ENCODE measurements at places on chromosomes 1 and 21.
A peak's percentile ranks its signal among the peaks of the same experiment; 100 is the strongest.

GRCh38 chr1:45329445-45329844 lies 2.8 kb downstream of the HPDL start:
- no peak for DNase-seq

DNA sequence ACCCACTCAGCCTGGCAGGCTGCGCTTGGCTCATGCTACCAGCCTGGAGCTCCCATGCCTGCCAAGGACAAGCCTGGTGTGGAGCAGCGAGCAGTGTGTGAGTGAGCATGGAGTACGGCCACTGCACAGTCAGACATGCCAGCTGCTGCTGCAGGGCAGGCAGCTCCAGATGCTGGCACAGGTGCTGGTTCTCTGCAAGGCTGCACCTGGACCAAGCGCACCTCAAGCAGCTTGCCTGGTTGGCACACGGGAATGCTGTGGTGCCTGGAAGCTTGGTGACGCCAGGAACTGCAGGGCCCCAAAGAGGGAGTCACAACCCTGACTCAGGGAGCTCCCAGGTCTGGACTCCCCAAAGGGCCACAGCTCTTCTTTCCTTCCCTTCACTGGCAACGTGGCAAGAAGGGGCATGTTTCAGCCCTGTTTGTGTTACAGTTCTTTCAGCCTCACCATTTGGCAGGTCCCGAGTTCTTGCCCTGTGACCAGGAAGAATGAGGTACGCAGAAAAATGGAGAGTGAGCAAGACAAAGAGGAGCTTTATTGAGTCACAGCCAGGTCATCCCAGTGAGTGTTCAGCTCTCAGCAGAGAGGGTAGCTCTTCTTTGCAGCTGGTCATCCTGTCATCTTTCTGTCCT lies 26.1 kb downstream of the ACOT7 start:
- no peak for DNase-seq

GRCh38 chr1:9009438-9010370 lies 16.5 kb downstream of the SLC2A7 start:
- peak; percentile 76 for DNase-seq

GRCh38 chr1:25863486-25864262 lies 4.4 kb upstream of the AUNIP start:
- DNase-seq, result no peak

DNA sequence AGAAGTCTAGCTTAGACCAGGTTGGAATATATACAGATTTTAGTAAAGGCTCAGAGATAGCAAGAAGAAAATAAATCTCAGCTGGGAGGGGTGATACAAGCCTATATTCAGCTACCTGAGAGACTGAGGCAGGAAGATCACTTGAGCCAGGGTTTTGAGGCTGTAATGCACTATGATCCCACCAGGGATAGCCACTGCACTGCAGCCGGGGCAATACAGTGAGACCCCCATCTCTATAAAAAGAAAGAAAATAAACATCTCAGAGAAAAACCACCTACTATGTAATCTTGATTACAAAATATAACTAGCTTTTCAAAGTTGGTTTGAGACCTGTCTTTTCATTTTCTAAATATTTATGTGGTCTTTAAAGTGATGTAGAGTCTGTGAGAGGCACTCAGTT lies 47.7 kb downstream of the IL23R start:
- no peak for DNase-seq

DNA sequence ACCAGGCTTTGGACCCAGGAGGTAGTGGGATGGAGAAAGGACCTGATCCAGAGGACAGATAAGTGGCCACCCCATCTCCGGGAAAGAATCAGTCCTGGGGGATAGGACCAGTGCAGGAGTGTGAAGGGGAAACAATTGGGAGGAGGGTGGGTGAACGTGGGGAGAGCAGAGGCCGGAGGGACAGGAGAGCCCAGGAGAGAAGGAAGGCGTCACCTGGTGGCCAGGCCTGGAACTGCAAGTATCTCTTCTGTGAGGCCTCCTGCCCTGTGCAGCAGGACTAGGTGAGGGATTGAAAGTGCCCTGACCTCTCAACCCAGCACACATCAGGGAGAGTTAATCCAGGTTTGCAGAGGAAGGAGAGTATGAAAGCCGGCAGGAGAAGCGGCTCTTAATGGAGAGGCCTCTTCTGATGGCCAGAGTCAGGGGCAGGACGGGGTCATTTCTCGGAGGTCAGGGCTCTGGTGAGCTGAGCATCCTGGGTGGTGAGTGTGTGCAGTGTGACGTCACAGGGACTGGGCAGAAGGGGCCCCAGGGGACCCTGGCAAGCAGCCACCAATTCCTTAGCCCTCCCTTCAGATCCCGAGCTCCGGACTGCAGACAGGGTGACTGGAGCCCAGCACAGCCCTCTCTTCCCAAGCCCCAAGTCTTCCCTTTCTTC lies 9.2 kb upstream of the LAD1 start:
- peak; percentile 88 for DNase-seq

- DNase-seq, result no peak
Observed at GRCh38 chr1:164748253-164748899, 189.4 kb downstream of the PBX1 start.

GRCh38 chr1:220221670-220222069 lies 50.6 kb downstream of the RAB3GAP2 start:
- no peak for DNase-seq

DNA sequence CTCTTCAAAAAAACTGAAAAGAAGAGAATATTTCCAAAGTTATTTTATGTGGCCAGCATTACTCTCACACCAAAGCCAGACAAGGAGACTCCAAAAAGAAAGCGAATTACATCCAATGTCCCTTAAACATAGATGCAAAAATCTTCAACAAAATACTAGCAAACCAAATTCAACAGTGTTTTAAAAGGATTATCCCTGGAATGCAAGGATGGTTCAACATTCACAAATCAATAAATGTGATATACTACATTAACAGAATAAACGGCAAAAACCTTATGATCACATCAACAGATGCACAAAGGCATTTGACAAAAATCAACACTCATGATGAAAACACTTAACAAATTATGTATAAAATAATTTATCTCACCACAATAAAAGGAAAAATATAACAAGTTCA lies 207.8 kb downstream of the DENND1B start:
- no peak for DNase-seq

Measured in GM13976 (cell line).